ENCODE measurements at places on chromosomes 11 and 22.

DNA sequence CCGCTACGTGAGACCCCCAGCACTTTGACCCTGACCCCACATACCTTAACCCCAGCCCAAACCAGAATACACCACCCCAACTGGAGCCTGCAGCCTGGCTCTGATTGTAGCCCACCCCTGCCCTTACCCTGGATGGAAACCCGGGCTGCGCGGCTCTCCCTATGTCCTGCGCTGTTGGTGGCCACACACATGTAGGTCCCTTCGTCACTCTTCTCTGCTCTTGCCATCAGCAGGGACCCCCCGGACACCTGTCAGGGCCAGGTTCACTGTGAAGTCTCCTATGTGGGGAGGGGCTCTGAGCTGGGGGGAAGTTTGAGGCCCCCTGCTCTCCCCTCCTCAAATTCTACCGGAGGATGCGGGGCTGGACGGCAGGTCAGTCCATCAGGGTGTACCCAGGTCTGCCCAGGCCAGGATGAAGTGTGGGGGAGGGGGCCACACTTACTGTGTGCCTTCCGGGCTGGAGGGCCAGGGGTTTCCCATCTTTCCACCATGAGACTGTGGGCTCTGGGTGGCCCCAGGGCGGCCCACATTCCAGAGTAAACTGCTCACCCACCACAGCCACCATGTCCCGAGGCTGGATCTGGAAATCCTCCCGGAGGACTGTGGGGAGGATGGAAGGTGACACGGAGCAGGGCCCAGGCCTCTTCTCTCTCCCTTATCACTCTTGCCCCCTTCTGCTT lies 1.5 kb downstream of the ROBO4 start:
- DNase-seq = no peak

- no peak for DNase-seq
Measured at GRCh38 chr11:12653729-12654128, 20.5 kb upstream of the TEAD1 start.

- no peak for DNase-seq
Measured at GRCh38 chr11:119738059-119738439, 9.0 kb upstream of the NECTIN1 start.

GRCh38 chr11:113626736-113627135 lies 79.4 kb downstream of the TMPRSS5 start:
- DNase-seq = no peak
